Activated naive CD8-positive, alpha-beta T cell treated with anti-CD3 and anti-CD28 coated beads for 36 hours (primary cell): ENCODE measurements at places on chromosomes 1 and 21. TPM values are rescaled to one million over a fixed set of nuclear protein-coding genes. Genes with fewer than 3 reads are reported as not detected.

The MYBPHL gene
- not detected for total RNA-seq

The ESPN gene
- 0.39 TPM for total RNA-seq

DNA sequence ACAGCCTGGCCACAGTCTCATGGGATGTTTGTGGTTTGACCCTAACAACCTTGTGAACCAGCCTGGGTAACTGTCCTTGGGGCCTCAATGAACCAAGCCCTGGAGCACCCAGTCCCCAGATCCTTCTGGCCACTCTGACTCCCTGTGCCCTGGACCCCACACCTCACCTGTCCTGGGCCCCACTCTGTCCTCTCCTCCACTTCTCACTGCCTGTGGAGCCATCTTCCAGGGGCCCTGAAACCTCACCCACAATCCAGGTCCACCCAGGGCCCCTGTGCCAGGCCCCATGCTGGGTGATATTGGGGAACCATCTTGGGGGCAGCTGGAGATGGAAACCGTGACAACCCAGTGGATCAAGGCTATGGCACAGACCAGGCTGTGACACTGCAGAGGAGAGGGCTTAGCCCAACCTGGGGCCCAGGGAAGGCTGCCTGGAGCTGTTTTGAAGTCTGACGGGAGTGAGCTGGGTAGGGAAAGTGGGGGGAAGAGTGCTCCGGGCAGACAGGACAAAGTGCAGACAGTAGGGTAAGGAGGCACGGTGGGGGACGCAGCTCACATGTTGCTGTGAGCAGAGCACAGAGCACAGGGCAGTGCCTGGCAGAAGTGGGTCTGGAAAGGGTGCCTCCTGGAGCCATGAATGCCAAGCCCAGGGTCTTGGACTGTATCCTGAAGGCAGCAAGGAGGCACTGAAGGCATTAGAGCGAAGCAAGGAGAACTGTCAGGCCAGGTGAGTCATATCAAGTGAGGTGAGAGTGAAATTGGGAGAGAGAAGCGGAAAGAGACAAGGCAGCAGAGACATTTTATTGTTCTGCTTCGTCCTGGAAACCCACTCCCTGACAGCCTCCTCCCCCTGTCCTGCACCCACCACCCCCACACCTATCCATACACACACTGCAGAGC lies 12.1 kb upstream of the LRP8 start:
- DNase-seq, result no peak

- DNase-seq, result no peak
Measured at GRCh38 chr1:90204023-90204590, 209.2 kb downstream of the ZNF326 start.

DNA sequence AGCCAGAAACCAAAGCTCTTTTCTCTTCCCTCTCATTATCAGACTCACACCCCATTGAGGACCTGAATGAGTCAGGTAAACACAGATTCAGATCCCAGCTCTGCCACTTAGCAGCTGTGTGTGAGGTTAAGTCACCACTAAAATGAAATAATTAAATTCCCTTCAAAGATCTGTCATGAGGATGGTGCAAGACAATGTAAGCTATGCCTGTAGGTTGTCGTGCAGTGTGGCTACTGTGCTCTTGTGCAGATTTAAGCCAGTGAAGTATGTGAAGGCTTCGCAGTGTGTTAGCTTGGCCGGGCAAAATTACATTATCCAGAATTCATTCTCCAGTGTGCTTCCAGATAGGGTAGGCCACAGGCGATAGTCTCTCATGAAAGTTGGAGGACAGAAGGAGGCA lies 13.6 kb downstream of the UBL4B start:
- DNase-seq, result no peak

GRCh38 chr21:31845151-31845729 lies 27.6 kb upstream of the HUNK start:
- DNase-seq, result no peak

- no peak for DNase-seq
Measured at GRCh38 chr1:235073331-235073967, 55.2 kb downstream of the TOMM20 start.

- no peak for DNase-seq
Measured at GRCh38 chr1:231162970-231163829, 1.3 kb downstream of the TRIM67 start.

DNA sequence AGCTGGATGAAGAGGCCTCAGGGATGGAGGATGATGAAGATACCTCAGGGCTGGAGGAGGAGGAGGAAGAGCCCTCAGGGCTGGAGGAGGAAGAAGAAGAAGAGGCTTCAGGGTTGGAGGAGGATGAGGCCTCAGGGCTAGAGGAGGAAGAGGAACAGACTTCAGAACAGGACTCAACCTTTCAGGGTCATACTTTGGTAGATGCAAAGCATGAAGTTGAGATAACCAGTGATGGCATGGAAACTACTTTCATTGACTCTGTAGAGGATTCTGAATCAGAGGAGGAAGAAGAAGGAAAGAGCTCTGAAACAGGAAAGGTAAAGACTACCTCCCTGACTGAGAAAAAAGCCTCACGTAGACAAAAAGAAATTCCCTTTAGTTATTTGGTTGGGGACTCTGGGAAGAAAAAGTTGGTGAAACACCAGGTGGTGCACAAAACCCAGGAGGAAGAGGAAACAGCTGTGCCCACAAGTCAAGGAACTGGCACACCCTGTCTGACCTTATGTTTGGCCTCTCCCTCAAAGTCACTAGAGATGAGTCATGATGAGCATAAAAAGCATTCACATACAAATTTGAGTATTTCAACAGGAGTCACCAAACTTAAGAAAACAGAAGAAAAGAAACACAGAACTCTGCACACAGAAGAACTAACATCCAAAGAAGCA lies 15.4 kb downstream of the L1TD1 start:
- DNase-seq, result no peak

DNA sequence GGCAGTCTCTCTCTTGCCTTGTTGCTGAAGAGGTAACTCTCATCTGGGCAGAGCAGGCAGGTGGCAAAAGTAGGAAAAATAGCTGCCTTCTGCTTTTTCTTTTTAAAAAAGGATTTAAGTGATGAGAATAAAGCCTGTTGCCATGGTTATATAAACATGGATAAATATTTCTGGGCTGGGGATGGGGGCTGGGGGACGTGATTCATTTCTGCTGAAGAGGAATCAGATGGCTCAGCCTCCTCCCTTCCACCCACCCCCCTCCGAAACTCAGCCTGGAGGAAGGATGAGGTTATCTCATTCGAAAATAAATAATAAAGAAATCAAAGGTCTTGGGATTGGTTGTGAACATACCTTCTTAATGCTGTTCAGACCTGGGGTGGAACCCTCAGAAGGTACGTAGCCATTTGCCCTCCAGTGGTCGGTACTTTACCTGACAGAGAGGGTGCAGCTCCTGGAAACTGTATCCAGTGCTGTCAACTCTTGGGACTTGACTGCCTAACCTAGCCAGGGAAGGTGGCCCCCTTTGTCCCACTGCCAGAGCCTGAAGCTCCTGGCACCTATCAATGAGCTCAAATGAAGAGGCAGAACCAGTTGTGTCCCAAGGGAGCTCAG lies 3.8 kb upstream of the INKA2 start:
- DNase-seq, result no peak

- no peak for DNase-seq
Measured at GRCh38 chr1:54987919-54988705, 7.7 kb downstream of the TMEM61 start.

DNA sequence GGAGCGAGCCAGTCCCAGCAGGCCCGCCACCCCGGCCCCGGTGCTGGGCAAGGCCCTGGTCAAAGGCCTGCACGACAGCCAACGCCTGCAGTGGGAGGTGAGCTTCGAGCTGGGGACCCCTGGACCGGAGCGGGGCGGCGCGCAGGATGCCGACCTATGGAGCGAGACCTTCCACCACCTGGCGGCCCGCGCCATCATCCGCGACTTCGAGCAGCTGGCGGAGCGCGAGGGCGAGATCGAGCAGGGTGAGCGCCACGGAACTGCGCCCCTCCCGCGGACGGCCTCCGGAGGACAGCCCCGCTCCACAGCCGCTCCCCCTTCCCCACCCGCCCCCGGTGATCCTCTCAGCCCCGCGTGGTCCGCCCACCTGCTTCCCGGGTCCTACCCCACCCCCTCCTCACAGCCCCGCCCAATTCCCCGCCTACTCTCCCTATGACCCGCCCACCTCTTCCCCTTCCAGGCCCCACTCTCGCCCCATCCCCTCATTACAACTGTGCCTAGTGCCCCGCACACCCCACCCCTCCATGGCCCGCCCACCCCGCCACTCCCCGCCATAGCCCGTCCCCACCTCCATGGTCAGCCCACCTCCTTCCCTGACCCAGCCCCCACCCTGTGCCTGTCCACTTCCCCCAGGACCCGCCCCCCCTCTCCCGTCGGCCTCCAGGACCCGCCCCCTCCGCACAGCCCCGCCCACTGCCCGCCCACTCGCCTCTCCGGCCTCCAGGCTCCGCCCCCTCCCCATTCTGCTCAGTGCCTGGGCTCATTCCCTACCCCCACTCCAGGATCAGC lies 52.7 kb downstream of the VWA5B1 start:
- DNase-seq, result peak; percentile 31
